Omental fat pad (tissue), 4 donors: ENCODE measurements at places on chromosomes 5 and 9.

GRCh38 chr5:163089230-163089629 lies 348.2 kb upstream of the CCNG1 start:
- DNase-seq = no peak

DNA sequence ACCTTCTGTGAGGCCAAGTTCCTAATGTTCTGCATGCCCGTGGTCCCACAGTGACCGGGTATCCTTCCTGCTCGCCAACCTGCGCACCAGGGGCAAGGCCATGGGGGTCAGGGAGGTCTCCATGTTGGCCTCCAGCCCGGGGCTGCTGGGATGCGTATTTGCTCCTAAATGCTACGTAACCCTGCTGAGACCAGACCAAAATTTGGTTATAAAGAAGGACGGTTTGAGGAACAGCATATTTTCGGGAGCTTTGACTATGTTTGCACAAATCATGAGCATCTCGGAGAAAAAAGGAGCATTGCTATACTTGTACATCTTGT lies 35.7 kb upstream of the CLK4 start:
- DNase-seq = no peak

GRCh38 chr9:78291240-78291925 lies 5.5 kb upstream of the PSAT1 start:
- no peak for DNase-seq

DNA sequence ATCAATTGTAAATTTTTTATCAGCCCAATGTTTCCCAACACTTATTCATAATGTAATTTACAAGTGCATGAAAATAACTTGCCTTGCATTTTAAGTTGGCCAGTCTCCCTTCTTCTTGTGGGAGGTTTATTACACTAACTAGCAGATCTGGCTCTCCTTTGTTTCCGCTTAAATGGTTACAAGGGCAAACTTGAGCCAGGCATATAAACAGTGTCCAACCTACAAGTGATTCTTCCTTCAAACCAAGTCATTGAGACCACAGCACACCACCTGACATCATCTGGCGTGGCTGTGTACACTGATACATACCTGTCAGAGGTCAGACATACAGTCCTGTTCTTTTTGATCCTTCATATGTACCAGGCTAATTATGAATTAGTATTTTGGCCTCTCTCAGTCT lies 80.1 kb downstream of the ALDH1A1 start:
- no peak for DNase-seq

DNA sequence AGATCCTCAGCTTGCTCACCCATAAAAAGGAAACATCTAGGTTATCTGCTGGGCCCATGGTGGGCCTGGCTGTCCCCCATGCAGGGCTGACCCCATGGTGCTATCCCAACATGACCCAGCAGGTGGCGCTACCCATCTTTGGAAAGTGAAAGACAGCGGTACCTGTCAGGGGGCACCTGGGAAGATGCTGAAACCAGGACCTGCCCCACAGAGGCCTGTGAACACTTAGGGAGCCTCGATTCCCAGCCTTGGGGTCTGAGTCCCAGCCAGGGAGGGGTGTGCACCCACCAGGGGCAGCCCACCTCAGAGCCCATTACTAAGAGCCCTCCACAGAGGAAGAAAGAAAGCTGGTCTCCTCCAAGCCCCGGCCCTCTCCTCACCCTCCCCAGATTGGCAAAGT lies 46.6 kb upstream of the IPPK start:
- peak; percentile 91 for DNase-seq

- no peak for DNase-seq
These were observed 514.2 kb downstream of the KCTD16 start for GRCh38 chr5:144684899-144685298.

DNA sequence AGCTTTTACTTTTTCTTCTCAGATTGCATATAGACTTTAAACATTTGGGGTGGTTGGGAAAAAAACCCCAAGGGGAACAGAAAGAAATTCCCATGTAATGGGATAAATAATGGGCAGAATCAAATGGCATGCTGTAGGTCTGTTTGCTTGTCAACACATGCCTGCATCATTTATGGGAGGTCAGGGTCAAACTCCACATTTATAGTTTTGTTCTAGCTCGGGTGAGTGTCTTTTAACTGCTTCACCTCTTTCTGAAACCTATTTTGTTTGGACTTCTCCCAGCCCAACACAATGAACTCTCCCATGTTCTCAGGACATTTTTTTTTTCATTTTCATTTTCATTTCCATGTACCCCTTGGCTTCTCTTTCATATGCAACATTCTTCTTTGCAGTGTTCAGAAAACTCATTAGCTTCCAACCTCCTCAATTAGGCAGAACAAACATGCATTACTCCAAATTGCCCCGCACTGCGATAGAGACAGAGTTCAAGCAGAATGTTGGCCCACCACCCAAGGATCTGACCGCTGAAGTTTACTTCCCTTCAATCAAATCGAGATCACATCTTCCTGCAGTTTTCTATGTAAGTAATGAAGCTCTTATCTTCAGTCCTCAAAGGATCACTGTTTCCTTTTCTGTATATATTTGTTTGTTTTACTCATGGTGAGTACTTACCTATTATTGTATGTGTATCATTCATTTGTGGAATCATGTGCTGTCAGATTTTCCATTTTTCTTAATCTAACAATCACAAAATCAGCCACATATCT lies 354.6 kb downstream of the ZSWIM6 start:
- DNase-seq = no peak

DNA sequence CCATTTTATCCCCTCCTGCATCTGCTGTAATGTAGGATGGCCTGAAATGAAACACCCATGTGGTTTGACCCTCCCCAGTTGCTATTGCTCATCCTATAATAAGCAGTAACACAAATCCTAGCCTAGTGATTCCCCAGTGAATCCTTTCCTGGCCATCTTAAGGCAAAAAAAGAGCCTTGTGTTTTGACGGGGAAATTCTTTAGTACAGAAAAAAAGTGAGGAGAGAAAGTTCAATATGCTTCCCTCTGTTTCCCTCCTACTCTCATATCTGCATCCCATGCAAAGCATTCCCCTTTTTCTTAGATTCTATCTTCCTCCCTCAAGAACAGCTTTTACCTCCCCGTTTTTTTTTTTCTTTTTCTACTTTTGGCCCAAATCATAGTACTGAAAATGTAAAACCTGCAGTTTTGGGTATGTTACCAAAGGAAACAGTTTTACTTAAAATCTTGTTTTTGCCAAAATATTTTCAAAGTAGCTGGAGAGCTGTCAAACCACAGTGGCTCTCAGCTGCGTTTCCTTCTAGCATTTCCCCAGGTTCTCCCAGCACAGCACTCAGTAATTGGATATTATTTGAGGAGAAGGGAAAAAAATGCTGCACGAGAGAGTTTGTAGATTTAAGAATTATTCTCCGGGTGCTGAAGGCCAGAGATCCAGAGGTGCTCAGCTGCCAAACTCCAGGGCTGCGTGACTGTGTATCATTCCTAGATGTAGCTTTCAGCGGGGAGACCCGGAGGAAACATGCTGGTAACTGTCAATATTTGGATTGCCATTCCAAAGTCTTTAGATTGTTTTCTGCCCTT lies 321.4 kb downstream of the NPR3 start:
- no peak for DNase-seq

- DNase-seq = no peak
These were observed 68.9 kb upstream of the PITX1 start for GRCh38 chr5:135102716-135103574.

DNA sequence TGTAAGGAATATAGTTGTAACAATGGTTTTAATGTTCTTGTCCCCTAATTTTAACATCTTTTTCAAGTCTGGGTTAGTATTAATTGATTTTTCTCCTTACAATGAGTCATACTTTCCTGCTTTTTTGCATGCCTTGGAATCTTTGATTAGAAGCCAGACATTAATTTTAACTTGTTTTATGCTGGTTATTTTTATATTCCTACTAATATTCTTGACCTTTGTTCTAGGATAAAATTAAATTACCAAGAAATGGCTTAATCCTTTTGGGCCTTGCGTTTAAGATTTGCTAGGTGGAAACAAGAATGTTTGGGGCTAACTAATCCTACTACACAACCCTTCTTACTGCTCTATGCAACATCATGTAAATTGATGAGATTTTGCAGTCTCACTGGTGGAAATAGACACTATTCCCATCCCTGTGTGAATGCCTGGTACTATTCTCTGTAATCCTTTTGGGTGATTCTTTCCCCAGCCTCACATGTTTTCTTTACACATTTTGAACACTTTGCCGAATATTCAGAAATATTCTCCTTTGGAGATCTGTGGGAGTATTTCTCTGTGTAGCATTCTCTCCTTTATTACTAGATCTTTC lies 47.2 kb downstream of the ZCCHC7 start:
- no peak for DNase-seq

GRCh38 chr9:126965541-126966428 lies 51.2 kb downstream of the RALGPS1 start:
- no peak for DNase-seq
